BJ (cell line): ENCODE measurements at places on chromosomes 16 and 17.

DNA sequence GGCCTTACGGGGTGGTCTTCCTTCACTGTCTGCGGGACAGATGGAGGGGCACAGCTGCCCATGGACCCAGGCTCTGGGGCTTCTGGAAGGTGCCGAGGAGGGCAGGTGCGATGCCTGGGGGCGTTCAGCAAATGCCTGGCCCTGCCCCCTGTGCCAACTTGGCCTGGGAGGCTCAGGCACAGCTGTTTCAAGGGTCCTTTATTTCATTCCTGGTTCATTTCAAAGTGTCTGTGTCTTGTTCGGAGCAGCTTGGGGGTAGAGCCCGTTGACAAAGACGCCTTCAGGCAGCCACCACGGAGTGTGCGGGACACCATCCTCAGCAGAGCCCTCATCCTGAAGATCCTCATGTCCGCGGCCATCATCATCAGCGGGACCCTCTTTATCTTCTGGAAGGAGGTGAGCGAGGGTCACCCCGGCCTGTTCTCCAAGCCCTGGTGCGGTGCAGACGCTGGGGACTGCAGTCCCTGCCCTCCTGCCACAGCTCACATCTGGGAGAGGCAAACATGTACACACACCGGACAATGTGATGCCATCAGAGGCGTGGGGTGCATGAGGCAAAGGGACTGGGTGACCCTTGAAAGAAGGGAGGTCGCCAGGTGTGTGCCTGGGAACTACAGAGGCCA is 43.9 kb downstream of the MEAK7 start:
- DNase-seq, result no peak

- DNase-seq, result no peak
These were observed 71.8 kb downstream of the PRKCA start for GRCh38 chr17:66373944-66374817.

DNA sequence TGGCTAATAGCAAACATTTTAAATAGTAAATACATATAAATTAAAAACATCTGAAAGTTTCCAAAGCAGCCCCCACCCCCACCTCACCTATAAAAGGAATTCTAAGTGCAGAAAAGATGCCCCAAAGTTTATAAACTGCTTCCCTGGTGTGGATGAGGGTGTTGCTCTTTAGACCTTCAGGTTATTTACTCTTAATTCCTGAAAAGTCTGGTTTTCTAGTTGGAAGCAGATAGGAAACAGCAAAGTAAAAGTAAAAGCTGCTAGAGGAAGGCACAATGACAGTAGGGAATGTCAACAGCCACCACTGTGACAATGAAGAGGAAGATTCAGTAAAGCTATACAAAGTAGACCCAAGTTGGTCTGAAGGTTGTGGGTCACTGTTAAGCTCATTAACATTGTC is 37.8 kb downstream of the SSH2 start:
- no peak for DNase-seq

- DNase-seq, result no peak
These were observed 50.5 kb upstream of the MPHOSPH6 start for GRCh38 chr16:82220541-82220940.

GRCh38 chr17:65359016-65359415 is 202.4 kb downstream of the AXIN2 start:
- DNase-seq, result peak; percentile 39

GRCh38 chr17:54085020-54085419 is 262.3 kb downstream of the KIF2B start:
- DNase-seq, result no peak

DNA sequence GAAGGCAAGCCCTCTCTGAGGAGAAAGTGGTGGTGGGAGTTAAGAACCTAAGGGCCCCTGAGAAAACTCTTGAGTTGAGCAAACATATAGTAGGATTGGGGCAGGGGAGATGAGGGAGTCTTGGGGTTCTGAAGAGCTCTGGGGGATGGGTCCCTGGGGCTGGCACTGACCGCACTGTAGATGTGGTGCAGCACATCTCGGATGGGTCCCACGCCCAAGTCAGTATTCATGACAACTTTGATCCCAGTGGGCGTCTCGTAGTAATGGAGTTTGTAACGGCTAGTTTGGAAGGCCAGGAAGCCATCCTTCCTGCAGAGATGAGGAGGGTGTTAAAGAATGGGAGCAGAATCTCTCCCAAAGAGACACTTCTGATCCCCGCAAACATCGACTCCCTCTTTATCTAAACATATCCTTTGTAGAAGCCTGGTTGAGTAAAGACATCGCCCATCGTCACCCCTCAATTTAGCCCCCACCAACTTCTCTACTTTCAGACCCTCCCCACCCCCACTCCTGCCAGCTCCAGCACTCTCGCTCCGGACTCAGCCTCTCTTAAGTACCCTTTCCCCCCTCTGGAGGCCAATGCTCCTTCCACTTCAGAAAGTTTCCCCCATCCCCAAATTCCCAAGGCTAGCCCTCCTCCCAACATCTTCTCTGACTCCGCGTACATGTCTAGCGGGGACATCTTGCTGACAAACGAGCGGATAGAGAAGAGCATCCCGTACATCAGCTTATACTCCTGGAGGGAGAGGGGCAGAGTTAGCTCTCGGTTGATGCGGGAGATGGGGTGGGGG is 710 bp downstream of the TRAPPC1 start:
- no peak for DNase-seq

DNA sequence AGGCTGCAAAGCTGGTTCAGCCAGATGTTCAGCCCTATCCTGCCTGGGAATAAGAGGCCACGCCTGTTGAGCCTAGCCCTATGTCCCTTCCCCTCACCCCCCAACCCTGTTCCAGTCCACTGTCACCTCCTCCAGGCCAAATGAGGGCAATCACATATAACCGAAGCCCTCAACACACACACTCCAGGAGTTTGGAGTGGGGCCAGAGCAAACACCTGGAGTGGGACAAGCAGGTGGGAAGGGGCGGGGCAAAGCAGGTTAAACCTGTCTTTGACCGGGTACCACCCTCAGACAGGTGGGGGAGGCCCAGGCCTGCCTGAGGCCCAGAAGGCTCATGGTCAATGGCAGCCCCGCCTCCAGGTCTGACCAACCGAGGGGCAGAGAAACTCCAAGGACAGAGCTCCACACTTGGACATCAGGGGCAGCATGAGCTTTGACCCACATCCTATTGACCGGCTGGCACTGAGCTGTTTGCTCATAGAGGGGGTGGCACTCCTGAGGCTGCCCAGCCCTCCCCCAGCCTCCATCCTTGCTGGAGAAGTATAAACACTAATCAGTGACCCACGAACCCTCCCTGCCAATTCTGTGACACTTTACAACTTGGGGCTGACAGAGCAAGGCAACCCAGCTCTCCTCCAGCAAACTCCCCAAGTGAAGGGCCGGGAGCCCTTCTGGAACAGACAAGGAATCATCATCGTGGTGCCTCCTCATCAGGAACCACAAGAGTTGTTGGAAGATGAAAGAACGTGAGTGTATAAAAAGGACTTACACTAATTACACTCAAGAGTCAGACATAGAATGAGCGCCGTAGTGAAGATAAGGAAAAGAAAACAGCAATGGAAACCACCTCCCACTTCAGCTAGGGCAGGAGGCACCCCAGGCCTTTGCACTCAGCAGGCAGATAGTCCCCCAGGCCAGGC is 1.5 kb downstream of the ESRP2 start:
- DNase-seq, result no peak

DNA sequence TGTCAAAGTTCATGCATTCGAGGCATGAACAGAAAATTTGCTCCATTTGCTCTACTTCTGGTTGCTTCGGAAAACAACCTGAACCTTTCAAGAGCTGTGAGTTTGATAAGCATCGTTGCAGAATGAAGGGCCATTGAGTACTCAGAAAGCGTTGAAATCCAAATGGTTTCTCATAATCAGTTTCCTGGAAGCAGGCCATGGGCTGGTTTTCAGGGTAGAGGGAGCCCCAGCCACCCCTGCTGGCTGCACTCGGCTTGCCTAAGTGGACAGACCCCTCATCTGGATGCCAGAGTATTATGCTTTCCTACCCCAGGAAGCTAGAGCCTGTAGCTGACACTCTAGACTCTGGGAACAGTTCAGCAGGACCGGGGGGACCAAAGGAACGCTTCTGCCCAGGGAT is 24.4 kb downstream of the SCNN1G start:
- no peak for DNase-seq

- DNase-seq, result no peak
These were observed 751.8 kb downstream of the CDH11 start for GRCh38 chr16:64370112-64370511.

- DNase-seq, result no peak
These were observed 16.9 kb downstream of the RPH3AL start for GRCh38 chr17:335691-336090.

GRCh38 chr16:18003033-18003432 is 333.5 kb downstream of the NPIPA8 start:
- DNase-seq, result no peak

DNA sequence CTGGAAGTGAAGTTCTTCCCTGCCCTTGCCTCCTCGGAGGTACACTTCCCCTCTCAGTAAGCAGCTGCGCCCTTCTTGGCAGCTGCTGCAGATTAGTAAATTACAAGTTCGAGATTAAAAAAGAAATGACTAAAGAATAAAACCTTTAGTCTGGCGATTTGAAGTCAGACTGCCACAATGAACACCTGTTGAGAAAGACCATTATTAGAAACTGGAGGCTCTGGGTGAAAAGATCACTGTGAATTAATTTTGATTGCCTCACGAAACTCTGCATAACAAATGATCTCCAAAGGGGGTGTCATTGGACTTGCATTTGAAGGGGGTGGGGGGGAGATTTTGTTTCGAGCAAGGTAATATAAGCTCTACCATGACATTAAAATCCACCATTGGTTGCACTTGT is 39.3 kb downstream of the SALL1 start:
- DNase-seq, result no peak

DNA sequence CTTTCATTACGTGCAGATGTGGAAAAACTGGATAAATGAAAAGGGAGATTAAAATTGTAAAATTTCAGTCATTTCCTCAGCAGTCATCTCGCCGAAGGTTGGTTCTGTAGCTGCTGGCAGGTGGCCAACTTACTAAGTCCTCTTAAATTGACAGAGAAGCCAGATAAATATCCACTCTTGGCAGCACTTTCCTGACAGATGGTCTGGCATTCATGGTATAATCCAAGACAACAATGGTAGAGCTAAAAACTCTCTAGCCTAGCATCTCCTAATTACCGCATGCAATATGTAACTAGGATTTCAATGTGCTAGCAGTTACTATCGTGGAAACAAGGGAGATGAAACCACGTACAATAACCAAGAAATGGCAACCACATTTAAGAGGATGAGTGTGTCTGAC is 306.3 kb downstream of the CNTNAP4 start:
- no peak for DNase-seq

GRCh38 chr16:89598199-89598598 is 15.2 kb upstream of the DPEP1 start:
- no peak for DNase-seq

DNA sequence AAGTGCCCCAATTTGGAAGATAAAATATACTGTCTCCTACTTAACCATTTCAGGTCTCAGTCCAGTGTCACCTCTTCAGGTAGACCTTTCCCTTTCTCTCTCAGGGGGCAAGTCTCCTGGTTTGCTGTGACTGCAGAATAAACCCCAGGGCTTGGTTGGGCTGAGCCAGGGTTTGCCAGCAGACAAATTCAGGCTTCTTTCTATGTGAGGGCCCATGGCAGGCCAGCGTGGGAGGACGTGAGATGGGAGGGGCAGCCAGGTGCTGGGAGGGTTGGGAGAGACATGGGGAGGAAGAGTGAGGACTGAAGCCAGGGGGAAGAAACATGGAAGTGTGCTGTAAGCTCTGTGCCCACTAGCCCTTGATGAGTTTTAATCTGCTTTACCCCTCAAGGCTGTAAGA is 163.2 kb downstream of the SPECC1 start:
- DNase-seq, result no peak

GRCh38 chr16:17339764-17340541 is 130.8 kb downstream of the XYLT1 start:
- DNase-seq, result no peak

DNA sequence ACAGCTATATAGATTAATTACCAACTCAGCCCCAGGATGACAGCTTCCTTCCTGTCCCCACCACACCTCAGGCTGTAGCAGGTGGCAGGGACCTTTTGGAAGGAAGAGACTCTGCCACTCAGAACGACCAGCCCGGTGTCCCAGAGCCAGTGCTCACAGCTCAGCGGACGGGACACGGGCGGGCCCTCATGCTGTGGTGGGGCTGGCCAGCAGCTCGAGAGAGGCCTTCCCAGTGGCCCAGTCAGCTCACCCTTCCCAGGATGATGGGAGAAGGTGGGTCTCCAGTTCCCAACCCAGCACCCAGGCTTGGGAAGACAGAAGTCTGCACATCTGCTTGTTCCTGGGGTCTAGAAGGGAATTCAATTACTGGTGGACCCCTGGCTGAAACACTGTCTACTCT is 10.5 kb downstream of the NUDT16L1 start:
- DNase-seq, result no peak

DNA sequence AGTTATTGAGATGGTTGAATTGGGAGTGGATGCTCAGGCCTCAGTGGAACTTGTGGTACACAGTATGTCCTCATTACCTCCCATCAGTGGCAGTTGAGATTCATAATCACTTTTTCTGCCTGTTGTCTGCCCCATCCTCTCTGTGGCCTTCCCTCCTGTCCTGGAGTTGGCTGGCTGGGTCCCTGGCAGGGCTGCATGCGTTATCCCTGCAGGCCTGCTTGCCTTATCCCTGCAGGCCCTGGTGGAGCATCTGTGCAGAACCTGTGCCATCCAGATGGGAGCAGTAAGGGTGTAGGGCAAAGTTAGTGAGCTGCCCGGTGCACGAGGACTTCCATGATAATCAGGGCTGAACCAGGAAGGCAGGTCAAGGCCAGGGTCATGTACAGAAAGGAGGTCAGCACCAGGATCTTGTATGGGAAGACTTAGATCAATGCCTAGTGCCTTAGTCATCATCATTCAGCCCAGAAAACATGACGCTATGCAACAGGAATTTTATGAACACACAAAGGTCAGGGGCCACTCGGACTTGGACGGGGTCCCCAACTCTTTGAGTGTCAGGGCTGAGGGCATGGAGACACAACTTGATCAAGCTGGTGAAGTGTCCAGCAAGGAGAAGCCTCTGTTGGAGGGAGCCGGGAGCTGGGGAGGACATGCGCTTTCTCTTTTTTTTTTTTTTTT is 47.2 kb downstream of the ABCC1 start:
- peak; percentile 70 for DNase-seq

GRCh38 chr17:79916506-79916905 is 77.3 kb upstream of the CBX4 start:
- no peak for DNase-seq

GRCh38 chr17:72004611-72005331 is 116.0 kb upstream of the SOX9 start:
- no peak for DNase-seq

DNA sequence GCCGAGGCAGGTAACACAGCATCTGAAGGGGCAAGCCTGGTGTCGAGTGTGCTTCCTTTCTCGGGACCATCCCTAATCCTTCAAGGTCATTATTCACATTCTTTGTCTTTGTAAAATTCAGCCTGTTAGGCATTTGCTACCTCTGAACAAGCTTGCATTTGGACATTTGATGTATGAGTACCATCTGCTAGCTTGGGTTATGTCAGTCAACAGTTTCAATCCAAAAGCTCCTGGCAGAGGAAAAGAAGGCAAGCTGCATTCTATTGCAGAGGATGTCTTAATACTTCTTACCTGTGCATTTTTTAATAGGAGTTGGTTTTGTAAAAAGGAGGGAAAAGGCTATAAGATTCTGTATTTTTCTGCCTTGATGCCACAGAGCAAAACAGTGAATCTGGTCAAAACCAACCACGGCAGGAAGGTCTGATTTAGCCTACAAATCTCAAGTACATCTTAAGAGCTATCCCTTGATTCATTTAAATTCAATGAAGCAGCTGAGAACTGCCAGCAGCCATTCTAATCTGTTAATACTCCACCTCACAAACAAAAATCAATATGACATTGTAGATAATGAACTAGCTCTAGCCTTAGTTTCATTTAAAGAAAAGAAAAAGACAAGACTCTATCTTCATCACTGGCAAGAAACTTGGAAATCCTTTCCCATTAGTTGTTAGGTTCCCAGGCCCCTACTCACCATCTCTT is 39.0 kb downstream of the TEX2 start:
- DNase-seq, result no peak
